ENCODE measurements at places on chromosomes 12 and 14.
A peak's percentile ranks its signal among the peaks of the same experiment; 100 is the strongest.

GRCh38 chr12:131671871-131672270 is 39.0 kb upstream of the SFSWAP start:
- no peak for DNase-seq

DNA sequence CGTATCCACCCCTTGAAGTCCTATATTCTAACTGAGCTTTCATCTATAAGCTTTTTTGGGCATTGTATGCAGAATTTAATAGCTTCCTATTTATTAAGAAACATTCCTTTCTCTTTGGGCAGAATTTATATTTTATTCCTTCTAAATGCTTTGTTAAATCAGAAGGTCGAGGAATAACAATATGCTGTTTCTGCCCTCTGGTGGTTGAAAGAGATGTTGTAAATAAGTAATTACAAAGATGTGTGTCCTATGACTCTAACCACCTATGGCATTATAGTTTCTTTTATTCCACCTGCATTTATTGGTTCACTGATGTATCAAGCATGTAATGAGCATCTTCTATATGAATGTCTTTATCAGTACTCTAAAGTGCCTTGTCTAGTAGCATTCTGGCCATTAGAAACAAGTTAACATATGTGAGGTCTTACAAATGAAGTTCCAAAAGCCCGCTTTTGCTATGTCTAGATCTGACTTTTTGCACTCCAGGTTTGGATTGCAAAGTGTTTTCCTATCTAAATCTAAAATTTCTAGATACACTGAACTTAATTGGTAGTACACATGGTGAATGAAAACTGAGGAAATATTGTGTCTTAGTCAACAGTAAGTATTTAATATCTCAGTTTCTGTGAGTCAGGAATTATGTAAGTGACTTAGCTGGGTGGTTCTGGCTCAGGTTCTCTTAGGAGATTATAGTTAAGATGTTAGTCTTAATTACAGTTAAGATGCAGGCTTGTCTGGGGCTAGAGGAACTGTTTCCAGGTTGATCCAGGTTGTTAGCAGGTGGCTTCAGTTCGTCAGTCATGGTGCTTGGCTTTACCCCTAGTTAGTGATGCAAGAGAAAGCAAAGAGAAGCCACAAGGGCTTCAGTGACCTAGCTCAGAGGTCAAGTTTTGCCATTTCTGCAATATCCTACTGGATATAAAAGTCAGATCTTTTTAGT is 57.5 kb downstream of the PLEKHA5 start:
- peak; percentile 66 for DNase-seq

- peak; percentile 77 for DNase-seq
Measured at GRCh38 chr12:19712041-19712440, 272.7 kb downstream of the AEBP2 start.

DNA sequence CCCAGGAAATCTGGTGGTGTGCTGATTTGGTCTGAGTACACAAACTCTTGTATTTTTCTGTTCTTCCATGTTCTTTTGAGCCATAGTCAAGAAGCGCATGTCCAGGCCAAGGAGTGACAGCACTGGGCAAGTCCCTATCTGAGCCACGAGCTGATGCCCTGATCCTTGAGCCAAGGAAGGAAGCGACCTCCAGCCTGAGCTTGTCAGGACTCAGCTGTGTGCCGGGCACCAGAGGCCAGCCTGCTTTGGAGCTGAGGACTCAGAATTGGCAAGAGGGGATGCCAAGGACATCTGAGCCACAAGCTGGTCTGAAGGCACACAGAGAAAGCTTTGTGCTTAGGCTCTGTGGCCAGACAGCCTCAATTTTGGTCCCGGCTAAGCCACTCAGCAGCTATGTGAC is 52.6 kb downstream of the GALNT16 start:
- no peak for DNase-seq

- peak; percentile 65 for DNase-seq
Measured at GRCh38 chr12:28974166-28974565, 174.9 kb upstream of the FAR2 start.

- no peak for DNase-seq
Measured at GRCh38 chr12:120836114-120836684, 68.0 kb downstream of the SPPL3 start.

DNA sequence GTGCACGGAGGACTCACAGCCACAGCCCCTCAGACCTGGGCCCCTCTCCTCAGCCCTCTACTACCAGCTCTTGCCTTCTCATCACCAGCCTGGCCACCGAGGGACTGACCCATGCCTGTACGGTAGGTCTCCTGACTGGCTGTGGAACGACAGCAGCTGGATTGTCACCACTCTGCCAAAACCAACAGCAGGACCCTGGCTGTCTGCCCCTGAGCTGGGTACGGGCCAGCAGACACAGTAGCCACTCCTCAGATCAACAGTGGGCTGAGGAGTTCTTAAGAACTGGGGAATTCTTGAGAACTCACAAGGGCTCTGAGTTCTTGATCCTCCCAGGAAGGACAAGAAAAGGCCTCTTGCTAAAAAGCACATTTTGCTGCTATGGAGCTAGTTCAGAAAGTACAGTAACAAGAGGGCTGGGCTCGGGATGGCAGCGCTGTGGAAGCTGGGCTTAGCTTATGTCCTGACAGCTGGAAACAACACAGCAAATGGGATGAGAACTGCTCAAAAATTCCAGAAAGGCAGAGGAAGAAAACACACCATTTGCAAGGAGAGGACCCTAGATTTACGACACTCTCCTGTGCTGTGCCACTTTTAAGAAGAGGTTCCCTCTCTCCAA is 176.4 kb downstream of the ANO2 start:
- DNase-seq: no peak

DNA sequence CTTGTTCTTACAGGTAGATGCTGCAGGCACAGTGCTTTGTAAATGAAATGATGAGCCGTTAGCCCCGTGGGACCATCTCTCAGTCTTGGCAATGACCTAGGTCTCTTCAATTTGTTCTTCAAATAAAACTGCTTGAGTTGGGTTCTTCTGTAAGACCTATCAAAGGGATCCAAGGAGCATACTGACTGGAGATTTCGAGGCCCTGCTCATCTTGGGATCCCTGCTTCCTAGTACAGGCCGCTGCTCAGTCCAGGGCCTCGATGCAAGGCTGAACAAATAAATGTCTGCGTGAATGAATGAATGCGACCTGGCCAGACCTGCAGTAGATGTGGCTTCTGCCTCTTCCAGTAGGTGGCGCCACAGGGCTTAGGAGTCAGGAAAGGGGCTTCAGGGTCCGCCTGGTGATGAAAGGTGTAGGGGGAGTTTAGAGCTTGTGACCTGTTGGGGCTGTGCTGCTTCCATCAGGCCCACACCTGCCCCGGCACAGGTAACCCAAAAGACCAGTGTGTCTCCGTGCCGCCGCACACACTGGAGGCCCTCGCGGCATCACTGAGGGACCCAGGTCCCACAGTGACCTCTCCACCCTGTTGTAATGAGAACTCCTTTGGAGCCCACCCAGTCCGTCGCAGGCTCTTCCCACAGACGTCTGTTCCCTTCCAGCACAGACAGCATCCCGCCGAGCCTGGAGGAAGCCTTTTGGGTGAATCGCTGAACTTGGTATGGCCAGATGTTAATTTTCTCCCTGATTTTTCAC is 4.4 kb downstream of the CACNA1C start:
- peak; percentile 44 for DNase-seq

GRCh38 chr14:51865953-51866747 is 5.7 kb downstream of the GNG2 start:
- DNase-seq: peak; percentile 44

DNA sequence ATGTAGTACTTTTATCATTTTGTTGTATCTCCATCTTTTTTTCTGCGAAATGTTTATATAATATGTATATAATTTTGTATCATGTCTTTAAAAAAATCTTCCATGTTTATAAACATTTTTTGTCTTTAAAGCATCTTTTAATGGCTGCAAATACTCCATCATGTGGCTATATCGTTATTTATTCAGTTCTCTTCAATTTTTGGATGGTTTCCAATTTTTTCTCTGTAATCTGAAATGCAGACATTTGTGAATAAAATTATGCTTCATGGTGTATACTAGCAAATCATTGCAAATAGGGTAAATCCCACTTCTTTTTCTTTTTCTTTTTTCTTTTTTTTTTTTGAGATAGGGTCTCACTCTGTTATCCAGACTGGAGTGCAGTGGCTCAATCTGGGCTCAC is 54.0 kb downstream of the CPSF2 start:
- no peak for DNase-seq

Data from amniotic epithelial cell (primary cell).